ENCODE measurements at places on chromosomes 5 and 9.

GRCh38 chr9:96232539-96233241 lies 69.3 kb downstream of the HSD17B3 start:
- DNase-seq, result peak; percentile 33

GRCh38 chr9:90009447-90009846 lies 404.6 kb downstream of the GADD45G start:
- DNase-seq, result no peak

DNA sequence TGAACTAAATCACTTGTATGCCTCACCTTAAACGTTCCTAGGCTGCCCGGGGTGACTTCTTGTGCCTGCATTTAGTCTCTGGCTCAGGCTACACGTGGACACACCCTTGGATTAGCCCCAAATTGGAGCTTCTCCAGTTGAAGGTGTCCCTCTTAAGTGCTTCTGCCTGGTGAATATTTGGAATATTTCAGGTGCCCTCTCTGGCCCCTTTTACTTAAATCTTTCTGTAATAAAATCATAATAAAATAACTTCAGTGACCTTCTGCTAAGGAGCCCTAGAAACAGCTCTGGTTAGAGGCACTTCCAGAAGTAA lies 74.3 kb upstream of the KLF9 start:
- DNase-seq, result no peak

DNA sequence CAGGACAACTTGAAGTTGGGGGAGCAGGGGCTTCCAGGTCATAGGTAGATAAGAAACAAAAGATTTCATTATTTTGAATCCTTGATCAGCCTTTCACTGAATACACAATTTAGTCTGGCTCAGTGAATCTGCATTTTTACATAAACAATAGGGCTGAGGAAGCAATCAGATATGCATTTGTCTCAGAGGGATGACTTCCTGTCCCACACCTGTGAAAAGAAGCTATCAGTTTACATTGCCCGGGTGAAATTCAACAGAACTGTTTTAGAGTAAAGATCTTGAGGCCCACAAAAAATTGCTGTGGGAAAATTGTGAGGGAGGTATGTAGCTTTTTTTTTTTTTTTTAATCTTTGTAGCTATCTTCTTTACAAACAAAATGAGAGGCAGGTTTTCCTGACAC lies 38.3 kb downstream of the DNAJB5 start:
- no peak for DNase-seq

GRCh38 chr9:132042324-132042723 lies 37.3 kb downstream of the MED27 start:
- DNase-seq, result no peak

- no peak for DNase-seq
These were observed 22.8 kb downstream of the CSNK1A1 start for GRCh38 chr5:149528281-149529060.

DNA sequence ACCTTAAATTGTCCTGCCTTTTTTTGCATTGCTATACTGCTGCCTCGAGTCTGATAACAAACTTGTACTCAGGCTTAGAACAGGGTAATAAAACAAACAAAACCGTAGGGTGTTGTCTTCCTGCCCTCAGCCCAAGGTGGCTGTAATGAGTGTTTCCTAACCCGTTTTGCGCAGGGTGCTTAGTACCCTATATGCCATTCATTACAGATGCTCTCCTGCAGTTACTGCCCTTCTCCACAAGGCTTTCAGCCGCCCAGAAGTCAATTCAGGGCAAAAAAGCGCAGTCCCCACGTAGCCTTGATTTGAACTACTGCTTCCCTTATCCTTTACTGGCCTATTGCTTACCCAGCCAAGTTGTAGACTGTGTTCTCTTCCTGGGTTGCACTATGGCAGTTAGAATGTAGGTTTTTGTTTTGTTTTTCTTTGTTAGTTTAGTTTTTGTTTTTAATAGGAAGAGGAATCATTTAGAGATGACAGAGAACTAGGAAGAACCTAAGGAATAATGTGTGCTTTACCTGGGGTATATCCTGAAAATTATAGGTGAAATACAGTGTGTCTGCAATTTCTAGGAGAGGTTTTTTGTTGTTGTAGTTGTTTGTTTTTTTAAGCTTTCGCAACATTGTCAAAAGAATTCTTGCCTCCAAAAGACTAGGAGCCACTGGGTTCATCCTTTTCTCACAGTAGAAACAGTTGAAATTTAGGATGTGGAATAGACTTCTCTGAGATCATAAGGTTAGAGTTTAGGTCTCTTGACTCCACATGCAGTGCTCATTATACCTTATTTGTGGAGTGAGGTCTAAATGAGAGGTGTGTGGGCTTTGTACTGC lies 1.3 kb downstream of the HMGXB3 start:
- DNase-seq, result no peak

DNA sequence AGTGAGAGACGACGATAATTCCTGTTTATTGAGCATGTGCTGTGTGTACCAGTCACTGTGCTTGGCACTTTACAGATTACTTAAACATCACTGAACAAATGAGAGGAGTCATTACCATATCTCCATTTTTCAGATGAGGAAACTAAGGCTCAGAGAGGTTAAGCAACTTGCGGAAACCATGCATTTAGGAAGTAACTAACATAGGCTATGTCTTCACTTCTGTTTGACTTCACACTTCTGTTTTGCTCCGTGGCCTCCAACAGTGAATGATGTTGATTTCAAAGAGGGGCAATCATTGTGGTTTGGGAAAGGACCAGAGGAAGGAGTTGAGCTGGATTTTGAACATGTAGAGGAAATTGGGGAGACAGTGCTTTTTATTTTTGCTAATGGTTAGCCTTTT lies 16.7 kb downstream of the GCNT1 start:
- no peak for DNase-seq

DNA sequence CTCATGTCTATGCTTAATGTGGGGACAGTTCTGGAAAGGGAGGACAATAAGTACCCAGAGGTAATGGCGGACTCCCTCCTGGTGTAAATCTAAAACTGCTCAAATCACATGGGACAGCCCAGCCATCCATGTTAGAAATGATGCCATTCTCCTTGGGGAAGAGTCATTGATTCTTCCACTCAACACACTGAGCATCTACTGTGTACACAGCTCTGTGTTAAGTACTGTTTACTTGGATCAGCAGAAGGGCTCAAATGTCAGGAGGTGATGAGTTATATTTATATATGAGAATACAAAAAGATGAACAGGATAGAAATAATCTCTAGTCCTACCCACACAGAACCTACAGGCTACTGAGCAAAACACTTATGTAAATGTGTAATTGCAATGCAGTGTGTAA lies 31.8 kb upstream of the NANS start:
- no peak for DNase-seq

DNA sequence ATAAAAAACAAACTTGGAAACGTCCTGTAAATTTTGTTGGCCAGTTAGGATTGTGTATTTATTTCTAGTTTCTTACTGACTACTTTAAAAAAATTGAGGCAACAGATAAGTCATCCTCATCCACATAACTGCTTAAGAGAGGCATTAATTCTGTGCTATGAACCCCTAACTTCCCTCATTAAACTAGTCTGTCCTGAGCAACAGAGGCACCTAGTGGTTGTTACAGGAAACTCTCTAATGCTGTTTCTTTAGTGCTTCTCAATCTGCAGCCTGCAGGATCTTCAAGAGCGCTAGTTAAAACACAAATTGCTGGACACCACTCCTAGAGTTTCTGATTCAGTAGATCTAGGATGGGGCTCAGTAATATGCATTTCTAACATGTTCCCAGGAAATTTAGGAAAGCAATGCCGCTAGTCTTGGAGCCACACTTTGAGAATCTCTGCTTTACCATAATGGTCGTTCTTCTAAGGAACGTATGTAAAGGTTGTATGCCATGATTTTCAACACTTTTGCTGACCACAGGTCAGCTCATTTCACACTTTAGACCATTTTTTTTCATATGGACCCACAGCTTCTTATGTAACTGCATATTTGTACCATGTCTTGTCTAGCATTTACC lies 410.1 kb upstream of the SMARCA2 start:
- DNase-seq, result no peak

DNA sequence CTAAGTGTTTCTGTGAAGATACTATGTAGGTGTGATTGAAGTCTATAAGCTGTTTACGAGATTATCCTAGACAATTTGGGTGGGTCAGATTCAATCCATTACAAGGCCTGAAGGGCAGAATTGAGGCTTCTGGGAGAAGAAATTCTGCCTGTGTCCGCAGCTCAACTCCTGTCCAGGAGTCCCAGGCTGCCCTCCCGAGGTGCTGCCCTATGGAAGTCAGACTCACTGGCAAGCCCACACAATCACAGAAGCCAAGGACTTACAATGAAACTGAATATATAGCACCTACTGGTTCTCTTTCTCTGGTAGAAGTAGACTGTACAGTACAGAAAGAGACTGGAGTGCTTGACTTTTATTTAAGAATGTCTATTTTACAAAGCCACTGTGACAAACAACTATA lies 74.5 kb downstream of the EPB41L4A start:
- DNase-seq, result no peak

DNA sequence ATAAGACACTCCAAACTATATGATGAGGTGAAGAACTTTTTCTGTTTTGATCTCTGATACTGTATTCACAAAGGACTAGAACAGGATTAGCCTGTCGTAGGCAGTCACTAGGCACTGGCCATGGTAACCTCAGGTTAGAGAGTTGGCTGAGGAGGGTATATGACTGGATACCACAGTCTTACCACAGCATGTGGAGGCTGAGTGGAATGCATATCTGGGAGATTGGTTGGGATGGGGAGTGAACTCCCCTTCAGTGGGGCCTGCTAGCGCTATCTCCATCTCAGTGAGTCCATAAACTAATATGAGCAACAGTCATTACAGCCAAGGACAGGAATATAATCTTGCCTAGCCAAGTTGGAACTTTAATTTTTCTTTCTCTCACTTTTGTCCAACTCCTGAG lies 339.1 kb downstream of the SPATA31D1 start:
- no peak for DNase-seq

- DNase-seq, result no peak
These were observed 158.2 kb downstream of the OLFM1 start for GRCh38 chr9:135245482-135246247.

DNA sequence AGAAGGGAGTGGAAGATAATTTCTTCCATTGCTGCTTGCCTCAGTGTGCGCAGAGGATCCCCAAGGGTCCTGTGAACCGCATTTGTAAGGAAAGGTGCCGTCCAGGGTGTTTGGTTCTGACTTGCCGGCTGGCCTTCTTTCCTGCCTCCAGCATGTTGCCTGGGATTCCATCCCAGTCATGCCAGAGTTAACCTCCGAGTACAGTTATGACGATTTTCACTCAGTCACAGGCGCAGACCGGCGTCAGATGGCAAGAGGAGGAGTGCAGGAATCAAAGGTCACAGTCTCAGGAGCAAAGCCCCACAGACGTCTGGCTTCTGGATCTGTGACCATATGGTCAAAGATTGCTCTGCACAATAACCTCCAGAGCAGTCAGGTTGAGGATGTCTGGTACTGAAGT lies 5.9 kb upstream of the GADD45G start:
- DNase-seq, result no peak

GRCh38 chr5:54296386-54296785 lies 14.0 kb downstream of the ARL15 start:
- no peak for DNase-seq

- DNase-seq, result no peak
These were observed 106.0 kb downstream of the PRKACG start for GRCh38 chr9:68907910-68908309.

GRCh38 chr5:125461641-125462072 lies 715.2 kb upstream of the ZNF608 start:
- no peak for DNase-seq

- DNase-seq, result no peak
These were observed 128.5 kb downstream of the NUDT12 start for GRCh38 chr5:103434057-103434456.

DNA sequence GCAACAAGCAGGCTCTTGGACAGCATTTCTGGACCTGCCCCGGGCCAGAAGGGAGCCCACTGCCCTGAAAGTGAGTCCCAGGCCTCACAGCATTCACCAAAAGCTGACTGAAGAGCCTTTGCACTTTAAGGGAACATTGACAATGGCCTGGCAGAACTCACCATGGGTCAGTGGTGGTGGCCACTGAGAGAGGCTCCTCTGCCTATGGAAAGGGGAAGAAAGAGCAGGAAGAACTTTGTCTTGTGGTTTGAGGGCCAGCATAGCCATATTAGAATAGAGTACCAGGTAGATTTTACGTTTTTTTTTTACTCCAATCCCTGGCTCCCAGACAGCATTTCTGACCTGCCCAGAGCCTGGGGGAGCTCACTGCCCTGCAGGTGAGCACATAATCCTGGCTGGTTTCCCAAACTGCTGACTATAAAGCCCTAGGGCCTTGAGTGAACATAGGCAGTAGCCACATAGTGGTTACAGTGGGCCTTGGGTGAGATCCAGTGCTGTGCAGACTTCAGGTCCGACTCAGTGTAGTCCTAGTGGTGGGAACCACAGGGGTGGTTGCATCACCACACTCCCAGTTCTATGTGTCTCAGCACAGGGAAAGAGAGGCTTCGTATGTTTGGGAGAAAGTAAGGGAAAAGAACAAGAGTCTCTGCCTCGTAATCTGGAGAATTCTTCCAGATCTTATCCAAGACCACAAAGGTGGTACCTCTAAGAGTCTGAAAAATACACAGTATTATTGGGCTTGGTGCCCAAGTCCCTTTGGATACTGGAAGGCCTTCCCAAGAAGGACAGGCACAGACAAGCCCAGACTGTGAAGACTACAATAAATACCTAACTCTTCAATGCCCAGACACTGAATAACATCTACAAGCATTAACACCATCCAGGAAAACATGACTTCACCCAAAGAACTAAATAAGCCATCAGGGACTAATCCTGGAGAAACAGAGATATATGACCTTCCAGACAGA lies 89.5 kb downstream of the TSSK1B start:
- no peak for DNase-seq

GRCh38 chr5:126658561-126658960 lies 57.8 kb downstream of the PHAX start:
- no peak for DNase-seq

DNA sequence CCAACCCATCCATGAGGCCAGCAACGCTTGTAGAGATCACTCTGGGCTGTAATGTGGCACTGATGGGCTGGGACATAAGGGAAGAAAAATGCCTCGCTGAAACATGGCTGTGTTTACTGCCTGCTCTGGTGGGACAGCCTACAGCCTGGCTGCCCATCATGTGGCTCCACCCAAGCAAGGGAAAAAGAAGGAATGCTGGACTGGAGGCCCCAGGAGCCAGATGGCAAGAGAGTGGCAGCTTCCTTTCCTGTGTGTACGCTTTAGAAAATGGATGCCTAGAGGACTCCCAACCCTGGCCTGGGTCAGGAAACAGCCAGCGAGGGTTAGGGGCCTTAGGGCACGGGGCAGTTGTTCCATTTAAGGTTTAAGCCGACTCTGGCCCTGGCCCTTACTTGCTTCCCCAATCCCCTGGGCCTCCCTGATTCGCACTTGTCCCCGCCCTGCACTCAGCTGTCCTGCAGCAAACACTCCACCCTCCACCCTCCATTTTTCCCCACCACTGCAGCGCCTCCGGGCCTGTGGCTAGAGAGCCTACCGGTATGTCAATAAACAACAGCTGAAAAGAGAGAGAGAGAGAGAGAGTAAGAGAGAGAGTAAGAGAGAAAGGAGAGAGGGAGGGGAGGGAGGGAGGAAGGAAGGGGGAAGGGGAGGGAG lies 819.4 kb downstream of the SEMA5A start:
- no peak for DNase-seq

DNA sequence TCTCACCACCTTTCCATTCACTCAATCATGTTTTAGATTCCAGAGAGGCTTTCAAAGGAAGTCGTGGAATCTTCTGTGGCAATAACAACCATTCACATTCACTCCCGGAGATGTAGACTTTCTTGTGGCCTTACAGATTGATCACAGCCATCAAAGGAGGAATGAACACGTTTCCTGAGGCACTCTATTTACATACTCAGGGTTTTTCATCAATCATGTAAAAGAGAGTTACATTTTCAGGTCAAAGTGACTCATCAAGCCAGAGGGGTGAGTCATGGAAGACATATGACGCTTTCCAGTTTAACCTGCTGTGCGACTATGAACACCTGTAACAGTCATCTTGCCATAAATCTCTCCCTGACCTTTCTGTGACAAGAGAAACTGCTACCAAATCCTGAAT lies 39.3 kb upstream of the RAD23B start:
- peak; percentile 16 for DNase-seq
